ENCODE measurements at places on chromosomes 2 and 18.

GRCh38 chr2:88160517-88160916, 9.6 kb upstream of the THNSL2 start:
- DNase-seq = no peak

- no peak for DNase-seq
Observed at GRCh38 chr2:234487356-234487755, 9.5 kb downstream of the ARL4C start.

- no peak for DNase-seq
Observed at GRCh38 chr2:238235331-238235732, 4.5 kb downstream of the HES6 start.

DNA sequence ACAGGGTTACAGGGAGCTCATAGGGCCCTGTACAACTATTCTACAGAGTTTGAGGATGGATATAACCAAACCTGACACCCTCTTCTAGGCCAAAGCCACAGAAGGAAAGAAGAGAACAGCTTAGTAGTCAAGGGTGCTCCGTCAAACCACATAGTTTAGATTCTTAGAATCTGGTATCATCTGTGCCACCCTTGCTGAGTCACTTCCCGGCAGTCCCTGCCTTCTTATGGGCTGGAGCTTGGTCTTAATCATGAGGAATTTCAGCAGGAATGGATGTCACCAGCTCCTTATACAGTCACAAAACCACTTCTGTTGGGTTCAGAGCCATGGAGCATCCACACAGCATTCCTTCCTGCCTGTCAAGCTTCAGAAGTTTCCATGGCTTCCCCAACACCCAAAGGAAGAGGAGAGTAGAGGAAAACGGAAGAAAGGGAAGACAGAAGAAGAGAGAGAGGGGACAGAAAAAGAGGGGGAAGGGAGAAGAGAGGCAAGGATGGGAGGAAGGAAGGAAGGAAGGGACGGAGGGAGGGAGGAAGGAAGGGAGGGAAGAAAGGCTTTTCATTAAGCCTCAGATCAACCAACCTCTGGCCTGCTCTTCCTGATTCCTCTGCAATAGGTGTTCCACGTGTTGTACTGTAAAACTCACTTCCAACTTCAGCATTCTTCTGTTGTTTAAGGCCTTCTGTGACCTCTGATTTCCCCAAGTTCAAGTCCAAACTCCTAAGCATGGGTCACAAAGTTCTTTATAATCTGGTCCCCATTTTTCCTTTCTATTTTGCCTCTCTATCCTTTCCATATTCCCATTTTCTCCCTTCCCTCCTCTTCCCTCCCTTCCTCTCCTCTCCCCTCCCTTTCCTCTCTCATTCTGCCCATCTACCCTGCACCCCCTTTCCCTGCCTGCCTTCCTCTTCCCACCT, 246.1 kb upstream of the TNP1 start:
- DNase-seq = no peak

DNA sequence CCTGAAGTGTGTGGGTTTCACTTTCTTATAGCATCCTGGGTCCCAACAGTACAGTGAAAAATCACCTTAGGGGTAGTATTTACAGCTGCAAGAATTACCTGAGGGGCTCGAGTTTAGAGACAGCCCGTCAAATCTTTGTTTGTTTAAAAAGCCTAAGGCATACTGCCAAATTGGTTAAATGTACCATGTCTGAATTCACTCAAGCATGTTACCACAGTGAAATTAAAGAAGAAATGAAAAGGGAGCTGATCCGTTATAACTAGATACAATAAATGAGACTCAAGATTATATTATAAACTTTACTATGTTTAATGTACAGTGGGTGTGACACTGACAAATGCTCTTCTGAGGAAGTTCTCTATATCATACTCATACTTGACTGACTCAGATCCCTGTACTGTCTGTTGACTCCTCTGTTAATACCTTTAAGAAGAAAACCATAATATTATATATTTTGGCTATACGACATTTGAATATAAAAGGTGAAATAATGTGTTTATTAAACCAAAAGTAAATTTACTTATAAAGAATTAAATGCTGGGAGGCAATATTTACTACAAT, 107.3 kb downstream of the TMEFF2 start:
- no peak for DNase-seq

DNA sequence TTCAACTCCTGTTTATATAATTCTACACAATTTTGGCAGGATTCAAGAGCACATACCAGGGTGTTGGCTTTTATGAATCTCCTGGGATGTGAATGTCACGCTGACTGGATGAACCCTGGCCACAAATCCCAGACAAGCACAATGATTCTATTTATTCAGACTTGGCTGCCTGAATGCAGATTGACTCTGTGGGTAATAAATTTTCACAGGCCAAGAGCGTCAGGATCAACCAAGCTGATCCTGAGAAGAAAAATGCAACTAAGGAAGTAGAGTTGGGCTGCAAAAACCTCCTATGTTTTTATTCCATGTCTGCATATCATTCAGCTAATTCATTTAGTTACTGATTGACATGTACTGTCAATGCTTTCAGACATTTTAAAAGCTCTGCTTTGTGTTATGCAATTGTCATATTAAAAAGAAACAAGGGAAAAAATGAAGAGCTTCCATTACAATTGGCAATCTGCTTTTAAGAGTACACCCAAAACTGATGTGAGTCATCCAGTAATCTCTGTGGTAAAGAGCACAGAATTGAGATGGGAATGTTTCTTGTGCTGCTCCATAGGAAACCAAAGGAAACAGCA, 173.0 kb upstream of the REV1 start:
- DNase-seq = no peak

DNA sequence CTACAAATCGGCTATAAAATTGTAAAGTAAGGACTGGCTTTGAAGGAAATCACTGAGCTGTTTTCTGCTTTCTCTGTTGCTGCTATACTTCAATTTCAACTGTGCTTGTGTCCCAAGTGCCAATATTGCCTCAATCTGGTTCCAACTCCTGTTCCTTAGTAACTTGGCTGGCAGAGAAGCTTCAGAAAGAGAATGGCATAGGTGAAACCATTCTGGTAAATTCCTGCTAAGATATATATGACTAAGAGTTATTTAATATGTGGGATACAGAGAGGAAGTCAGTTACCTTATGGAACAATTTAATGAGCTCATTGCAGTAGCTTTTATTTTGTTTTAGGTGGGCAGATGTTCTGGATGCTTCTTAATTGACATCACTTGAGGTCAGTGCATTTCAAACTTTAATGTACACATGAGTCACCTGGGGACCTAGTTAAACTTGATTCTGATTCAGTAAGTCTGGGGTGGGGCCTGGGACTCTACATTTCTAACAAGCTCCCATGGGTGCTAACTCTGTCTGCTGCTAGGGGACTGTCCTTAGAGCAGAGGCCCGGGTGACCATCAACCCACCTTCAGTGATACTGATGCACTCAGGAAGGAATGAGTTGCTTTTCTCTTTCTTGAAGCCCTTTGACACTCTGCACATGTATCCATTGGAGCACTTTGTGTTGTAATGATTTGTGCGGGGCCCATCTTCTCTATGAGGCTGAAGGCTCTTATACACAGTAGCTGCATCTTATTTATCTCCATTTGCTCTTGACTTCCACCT, 47.6 kb downstream of the LIPG start:
- DNase-seq = no peak

DNA sequence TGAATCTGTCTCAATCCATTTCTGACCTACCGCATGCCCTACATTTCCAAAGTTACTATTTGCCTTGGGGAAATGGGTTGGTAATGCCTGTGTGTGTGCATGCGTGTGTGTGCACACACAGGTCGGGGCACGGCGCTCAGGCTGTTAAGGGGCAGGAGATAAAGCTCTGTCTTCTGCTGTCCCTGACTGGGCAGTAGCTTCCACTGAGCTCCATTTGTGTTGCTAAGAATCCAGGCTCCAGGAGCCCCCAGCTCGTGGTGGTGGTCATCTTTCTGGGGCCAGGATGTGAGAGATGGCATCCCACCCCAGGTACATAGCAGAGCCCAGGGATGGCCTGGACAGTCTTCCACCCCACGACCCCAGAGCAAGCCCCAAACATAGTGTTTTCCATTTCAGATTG, 66.7 kb upstream of the HS6ST1 start:
- no peak for DNase-seq

- no peak for DNase-seq
Observed at GRCh38 chr18:37403100-37403781, 162.4 kb downstream of the CELF4 start.

Data from stimulated activated CD8-positive, alpha-beta memory T cell treated with anti-CD3 and anti-CD28 coated beads, Interleukin-2, amount 100 ng/mL, for 1 hour (primary cell).